Activated CD4-positive, alpha-beta memory T cell treated with anti-CD3 and anti-CD28 coated beads, Interleukin-2, amount 10 ng/mL, durations not matched to agents 7 days and 5 days (primary cell): ENCODE measurements at places on chromosomes 16 and 17. TPM values are rescaled to one million over a fixed set of nuclear protein-coding genes. Genes with fewer than 3 reads are reported as not detected.

The KCNH4 gene
- 0.05 TPM for total RNA-seq

The RMI2 gene
- 45.9 TPM for total RNA-seq

The SPATA32 gene
- total RNA-seq, result 0.20 TPM

The OXLD1 gene
- 59.3 TPM for total RNA-seq

The PEX12 gene
- total RNA-seq, result 4.5 TPM

The FOXF1 gene
- not detected for total RNA-seq

The PTX4 gene
- not detected for total RNA-seq

The TEKT1 gene
- not detected for total RNA-seq

The KCNJ16 gene
- not detected for total RNA-seq

The IRX3 gene
- 1.6 TPM for total RNA-seq

DNA sequence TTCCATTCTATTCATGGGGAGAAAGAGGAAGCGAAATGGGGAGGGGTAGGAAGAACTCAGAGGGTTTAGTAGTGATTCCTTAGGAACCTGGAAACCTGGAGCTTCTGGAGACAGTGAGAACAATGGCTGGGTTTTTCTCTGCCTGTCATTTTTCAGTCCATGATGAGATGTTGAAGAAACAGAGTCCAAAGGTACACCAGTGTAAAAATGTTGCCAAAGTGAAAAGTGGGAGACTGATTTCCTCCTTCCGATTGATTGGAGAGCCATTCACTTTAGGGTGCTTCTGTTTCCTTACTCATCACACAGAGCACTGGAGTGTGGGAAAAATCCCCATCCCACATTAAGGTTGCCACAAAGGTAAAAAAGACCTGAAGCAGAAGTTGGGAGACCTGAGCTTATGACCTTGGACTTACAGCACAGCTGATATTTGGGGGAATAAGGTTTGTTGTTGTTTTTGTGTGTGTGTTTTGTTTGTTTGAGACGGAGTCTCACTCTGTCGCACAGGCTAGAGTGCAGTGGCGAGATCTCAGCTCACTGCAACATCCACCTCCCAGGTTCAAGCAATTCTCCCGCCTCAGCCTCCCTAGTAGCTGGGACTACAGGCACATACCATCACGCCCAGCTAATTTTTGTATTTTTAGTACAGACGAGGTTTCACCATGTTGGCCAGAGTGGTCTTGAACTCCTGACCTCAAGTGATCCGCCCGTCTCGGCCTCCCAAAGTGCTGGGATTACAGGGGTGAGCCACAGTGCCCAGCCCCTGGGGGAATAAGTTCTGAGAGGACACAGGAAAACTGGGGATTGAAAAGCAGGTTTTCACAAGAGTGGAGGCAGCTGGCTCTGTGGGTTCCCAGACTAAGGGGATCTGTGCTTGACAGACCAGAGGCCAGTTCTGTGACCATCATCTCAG, 1.4 kb upstream of the DHX8 start:
- H3K4me1 ChIP-seq, result peaks cover 24% of the 10 kb centered on the region
- H3K27ac ChIP-seq, result no peak overlapping the region

DNA sequence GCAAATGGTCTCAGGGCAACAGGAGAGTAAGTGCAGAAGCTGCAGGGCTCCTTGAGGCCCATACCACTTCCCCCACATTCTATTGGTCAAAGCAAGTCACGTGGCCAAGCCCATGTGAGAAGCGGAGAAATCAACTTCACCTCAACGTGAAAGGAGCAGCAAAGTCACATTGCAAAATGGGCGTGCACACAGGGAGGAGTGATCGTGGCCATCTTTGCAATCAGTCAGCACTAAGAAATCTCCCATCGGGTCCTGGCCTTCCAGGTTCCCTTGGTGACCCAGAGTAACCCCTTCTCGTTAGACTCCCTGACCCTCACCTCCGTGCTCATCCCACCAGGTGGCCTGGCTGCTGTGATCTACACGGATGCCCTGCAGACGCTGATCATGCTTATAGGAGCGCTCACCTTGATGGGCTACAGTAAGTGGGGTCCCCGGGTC, 38.0 kb downstream of the SLC5A11 start:
- H3K4me3 ChIP-seq, result no peak overlapping the region
- no peaks in the 10 kb centered on the region for H3K4me1 ChIP-seq
- DNase-seq, result no peak
- H3K36me3 ChIP-seq, result no peaks in the 10 kb centered on the region
- H3K27me3 ChIP-seq, result peaks cover 9% of the 10 kb centered on the region

DNA sequence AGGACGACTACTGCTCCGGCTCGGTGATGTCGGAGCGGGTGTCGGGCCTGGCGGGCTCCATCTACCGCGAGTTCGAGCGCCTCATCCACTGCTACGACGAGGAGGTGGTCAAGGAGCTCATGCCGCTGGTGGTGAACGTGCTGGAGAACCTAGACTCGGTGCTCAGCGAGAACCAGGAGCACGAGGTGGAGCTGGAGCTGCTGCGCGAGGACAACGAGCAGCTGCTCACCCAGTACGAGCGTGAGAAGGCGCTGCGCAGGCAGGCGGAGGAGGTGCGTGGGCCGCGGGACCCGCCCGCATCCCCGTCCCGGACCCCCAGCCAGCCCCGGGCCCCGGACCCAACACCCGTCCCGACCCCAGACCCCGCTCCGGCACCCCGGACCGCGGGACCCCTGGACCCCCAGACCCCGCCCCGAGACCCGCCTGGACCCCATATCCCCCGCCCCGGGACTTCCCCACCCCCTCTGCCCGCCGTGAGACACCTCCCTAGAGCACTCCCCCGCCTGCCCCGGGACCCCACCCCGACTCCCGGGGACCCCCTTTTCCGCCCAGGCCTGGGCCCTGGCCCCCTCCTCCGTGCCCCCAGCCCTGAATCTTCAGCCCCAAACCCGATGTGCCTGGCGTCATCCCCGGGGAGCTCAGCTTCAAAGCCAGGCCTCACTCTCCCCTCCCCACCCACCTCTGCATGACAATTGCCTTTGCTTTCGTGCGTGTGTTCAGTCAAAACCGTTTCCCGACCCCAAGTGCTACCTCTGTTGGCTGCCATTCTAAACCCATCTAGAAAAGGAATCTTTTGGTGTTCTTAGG, 594 bp downstream of the MAPK8IP3 start:
- H3K27me3 ChIP-seq, result no peaks in the 10 kb centered on the region
- peaks cover 29% of the 10 kb centered on the region for H3K4me1 ChIP-seq
- peak overlapping the region; percentile 83 for H3K27ac ChIP-seq
- H3K36me3 ChIP-seq, result peaks cover 27% of the 10 kb centered on the region
- peak; percentile 45 for DNase-seq
- H3K4me3 ChIP-seq, result peak overlapping the region; percentile 98

GRCh38 chr17:58207451-58207850, 11.6 kb downstream of the MKS1 start:
- H3K27ac ChIP-seq, result no peak overlapping the region
- no peak overlapping the region for H3K4me3 ChIP-seq
- H3K36me3 ChIP-seq, result peaks cover 7% of the 10 kb centered on the region
- no peaks in the 10 kb centered on the region for H3K27me3 ChIP-seq
- no peak for DNase-seq

DNA sequence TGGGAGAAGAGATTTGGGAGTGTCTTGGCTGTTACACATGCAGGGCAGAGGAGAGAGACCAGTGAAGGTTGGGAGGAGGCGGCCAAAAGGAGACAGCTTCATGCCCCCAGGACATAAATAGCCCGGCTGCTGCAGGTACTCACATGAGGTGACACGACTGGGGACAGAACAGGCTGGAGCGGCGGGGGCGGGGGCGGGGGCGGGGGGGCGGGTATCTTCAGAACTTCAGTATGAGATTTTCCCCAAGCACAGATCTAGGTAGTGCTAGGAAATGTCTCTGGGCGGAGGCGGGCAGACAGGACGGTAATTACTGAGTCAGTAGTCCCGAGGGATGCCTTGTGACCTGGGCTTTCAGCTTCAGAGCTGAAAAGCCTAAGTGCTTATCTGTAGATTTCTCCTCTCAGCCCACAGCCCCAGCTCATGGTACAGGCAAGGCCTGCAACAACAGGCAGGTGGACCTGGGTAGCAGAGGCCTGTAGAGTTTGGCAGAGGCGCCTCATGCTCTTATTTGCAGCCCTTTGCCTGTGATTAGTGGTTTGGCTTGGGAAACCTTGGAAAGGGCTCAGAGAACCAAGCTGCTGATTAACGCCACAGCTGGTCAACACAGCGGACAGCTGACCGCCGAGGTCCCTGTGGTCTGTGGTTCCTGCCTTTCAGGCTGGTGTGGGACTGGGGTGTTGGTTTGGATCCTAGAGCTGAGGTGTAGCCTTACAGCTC, 24.5 kb downstream of the UNK start:
- no peak overlapping the region for H3K27ac ChIP-seq
- H3K27me3 ChIP-seq, result no peaks in the 10 kb centered on the region
- no peak overlapping the region for H3K4me3 ChIP-seq
- peaks cover 2% of the 10 kb centered on the region for H3K4me1 ChIP-seq
- no peak for DNase-seq

DNA sequence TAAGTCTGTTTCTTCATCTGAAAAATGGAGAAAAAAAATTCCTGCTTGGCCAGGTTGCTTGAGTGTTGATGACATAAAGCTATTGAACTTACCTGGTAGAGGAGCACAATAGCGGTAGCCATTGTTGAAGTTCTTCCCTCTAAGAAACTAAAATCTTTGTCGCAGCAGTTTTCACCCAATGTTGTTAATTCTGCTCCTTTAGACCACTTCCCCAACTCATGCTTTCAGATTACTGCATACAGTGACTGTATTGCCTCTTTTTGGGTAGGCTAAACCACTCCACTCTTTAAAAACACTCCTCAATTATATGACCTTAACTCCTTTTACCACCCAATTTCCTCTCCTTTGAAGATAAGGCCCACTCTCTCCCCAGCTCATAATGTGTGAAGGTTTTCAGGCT, 35.7 kb upstream of the CCL2 start:
- no peak for DNase-seq
- H3K4me3 ChIP-seq, result no peak overlapping the region
- H3K27me3 ChIP-seq, result peaks cover 28% of the 10 kb centered on the region
- no peak overlapping the region for H3K27ac ChIP-seq

DNA sequence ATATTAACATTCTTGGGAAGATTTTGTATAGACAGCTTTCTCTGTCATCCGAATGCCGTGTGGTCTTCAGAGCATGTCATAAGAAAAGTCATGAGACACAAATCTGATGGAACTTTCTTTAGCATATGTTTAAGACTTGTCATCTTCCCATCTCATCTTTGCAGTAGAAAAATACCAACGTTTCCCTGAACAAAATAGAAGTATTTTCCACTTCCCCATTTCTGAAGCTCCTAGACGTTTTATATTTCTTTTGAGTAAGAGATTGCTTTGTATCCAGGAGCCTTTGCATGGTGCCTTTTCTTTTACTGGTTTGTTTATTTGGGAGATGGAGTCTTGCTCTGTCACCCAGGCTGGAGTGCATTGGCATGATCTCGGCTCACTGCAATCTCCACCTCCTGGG, 235.1 kb downstream of the PRKCA start:
- peaks cover 45% of the 10 kb centered on the region for H3K4me1 ChIP-seq
- no peak overlapping the region for H3K4me3 ChIP-seq
- peaks cover 13% of the 10 kb centered on the region for H3K36me3 ChIP-seq
- H3K27me3 ChIP-seq, result no peaks in the 10 kb centered on the region
- DNase-seq, result no peak
- no peak overlapping the region for H3K27ac ChIP-seq

DNA sequence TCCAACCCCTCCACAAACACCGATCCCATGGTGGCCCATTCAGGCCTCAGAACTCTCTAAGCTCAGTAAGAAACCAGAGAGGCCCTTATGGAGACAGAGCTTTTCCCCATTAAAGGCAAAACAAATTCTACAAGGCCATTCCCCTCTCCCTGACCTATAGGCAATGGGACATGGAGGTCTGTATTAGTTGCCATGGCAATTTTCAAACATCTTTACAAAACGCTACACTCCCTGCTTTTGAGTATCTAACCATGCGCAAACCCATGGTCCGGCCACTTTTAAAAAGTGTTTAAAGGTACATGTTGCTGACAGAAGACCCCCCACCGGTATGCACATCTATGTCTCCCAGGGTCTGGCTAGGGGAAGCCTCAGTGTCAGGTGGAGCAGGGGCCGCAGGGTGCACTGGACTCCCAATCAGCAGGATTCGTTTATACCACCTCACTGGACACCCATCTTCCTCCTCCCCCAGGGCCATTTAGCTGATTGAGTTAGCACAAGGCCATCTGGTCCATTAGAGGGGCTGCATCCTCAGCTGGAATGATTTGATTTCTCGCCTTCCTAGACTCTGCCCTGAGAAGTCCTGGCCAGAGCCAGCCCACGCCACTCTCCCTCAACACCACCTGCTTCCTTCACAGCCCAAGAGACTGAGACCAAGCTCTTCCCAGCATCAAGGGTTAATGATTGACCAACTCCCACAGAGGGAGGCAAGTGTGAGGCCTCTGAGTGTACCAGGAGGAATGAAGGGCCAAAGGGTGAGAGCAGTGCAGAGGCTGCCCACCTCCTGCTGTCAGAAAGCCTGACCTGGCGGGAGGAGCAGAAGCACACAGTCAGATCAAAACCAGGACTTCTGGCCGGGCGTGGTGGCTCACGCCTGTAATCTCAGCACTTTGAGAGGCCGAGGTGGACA, 10.9 kb downstream of the ACLY start:
- H3K4me1 ChIP-seq, result peaks cover under 1% of the 10 kb centered on the region
- peaks cover 83% of the 10 kb centered on the region for H3K36me3 ChIP-seq
- H3K4me3 ChIP-seq, result no peak overlapping the region
- no peak for DNase-seq
- no peaks in the 10 kb centered on the region for H3K27me3 ChIP-seq
- H3K27ac ChIP-seq, result no peak overlapping the region

- H3K4me1 ChIP-seq, result peaks cover 51% of the 10 kb centered on the region
- no peaks in the 10 kb centered on the region for H3K27me3 ChIP-seq
These were observed 54.4 kb downstream of the COX10 start for GRCh38 chr17:14123619-14124278.

DNA sequence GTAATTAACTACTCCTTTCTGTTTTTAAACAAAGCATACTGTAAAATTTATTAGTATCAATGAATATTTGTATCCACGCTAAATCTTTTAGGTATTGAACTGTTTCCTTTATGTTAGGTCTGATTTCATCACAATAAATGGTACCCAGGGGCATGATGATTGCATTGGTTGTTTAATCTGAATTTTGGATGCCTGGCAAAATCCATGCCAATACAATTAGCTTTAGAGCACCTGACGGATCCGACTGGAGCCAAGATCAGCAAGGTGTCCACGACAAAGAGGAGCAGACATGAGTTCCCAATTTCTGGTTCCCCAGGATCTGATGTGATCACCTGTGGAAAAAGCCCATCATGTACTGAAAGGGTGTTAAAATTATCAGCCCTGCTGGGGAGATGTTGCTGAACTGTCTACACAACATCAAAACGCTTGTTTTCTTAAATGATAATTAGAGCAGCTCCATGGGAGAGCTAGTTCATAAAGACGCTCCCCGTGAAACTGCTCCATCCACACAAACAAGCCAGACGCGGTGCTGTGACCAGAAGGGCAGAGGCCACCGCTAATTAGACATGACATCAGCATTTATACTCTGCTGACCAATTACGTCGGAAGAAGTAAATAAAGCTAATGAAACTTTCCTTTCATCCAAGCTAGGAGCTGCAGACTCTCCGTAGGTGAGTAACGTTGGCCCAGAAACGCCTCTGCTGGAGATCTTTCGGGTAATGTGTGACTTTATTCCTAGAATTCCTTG, 151.7 kb downstream of the CPPED1 start:
- H3K4me3 ChIP-seq, result no peak overlapping the region
- H3K27ac ChIP-seq, result no peak overlapping the region
- peaks cover 4% of the 10 kb centered on the region for H3K36me3 ChIP-seq
- peaks cover 9% of the 10 kb centered on the region for H3K4me1 ChIP-seq

- no peak overlapping the region for H3K27ac ChIP-seq
- H3K4me3 ChIP-seq, result no peak overlapping the region
- no peaks in the 10 kb centered on the region for H3K36me3 ChIP-seq
- DNase-seq, result no peak
- peaks cover 39% of the 10 kb centered on the region for H3K27me3 ChIP-seq
- no peaks in the 10 kb centered on the region for H3K4me1 ChIP-seq
These were observed 94.5 kb downstream of the ZDHHC7 start for GRCh38 chr16:84916850-84917249.

GRCh38 chr16:50814541-50814940, 72.7 kb downstream of the CYLD start:
- no peak overlapping the region for H3K4me3 ChIP-seq
- DNase-seq, result no peak
- no peak overlapping the region for H3K27ac ChIP-seq
- H3K36me3 ChIP-seq, result no peaks in the 10 kb centered on the region
- no peaks in the 10 kb centered on the region for H3K4me1 ChIP-seq
